ENCODE measurements at places on chromosomes 5 and 9.

GRCh38 chr5:170644501-170644900, 139.0 kb upstream of the GABRP start:
- no peak for DNase-seq

GRCh38 chr9:94933511-94933828, 207.0 kb downstream of the AOPEP start:
- DNase-seq = no peak

GRCh38 chr9:130042406-130042884, 544 bp downstream of the FNBP1 start:
- DNase-seq = no peak

- DNase-seq = no peak
Observed at GRCh38 chr5:179345433-179346321, at the start of gene ADAMTS2. Gene ADAMTS2, minus strand, starts transcription at chr5:179345461. Its CDS starts 133 bp downstream, at chr5:179345328.

DNA sequence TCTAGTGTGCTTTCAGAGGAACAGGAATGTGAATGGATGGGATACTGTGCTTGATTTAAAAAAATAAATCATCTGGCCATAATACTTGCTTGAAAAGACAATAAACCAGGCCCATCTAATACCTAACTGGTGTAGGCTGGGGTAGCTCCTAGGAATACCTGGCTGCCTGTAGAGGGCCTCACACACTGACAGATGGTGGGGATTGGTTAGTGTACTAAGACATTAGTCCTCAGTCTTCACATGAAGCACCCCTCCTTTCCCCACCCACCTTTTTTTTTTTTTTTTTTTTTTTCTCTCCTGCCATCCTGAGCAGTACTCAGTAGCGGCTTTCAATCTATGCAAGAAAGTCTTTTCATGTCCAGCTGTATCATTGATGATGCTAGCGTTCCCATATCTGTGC, 130.5 kb downstream of the ADGRV1 start:
- DNase-seq = no peak

- no peak for DNase-seq
Observed at GRCh38 chr5:135225856-135226560, 173.0 kb downstream of the MACROH2A1 start.

GRCh38 chr9:35618854-35619799, 914 bp upstream of the CD72 start:
- DNase-seq = no peak

DNA sequence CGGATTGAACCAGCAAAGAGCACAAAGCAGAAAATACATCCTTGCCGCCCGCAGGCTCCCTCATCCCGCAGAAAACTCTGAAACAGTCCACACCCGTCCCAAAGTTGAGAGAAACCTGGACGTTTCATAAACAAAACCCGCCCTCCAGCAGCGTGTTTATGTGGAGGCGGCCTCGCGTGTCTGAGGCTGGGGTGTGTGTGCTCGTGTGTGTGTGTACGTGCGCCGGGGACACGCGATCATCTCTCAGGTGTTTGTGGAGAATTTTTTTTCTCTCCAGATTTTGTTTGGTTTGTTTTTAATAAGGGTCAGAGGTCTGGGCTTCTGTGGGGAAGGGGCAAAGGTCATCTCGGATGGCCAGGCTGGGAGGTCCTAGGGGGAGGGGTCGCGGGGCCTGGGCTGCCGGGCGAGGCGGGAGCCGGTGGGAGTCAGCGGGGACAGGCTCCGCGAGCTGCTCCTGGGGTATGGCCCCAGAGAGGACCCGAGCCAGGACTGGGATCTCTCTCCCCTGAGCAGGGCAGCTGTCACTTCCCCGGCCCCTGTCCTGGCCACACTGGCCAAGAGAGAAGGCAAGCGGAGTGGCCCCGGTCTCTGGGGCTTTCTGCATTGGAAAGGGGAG, 206.4 kb downstream of the C9orf50 start:
- no peak for DNase-seq

DNA sequence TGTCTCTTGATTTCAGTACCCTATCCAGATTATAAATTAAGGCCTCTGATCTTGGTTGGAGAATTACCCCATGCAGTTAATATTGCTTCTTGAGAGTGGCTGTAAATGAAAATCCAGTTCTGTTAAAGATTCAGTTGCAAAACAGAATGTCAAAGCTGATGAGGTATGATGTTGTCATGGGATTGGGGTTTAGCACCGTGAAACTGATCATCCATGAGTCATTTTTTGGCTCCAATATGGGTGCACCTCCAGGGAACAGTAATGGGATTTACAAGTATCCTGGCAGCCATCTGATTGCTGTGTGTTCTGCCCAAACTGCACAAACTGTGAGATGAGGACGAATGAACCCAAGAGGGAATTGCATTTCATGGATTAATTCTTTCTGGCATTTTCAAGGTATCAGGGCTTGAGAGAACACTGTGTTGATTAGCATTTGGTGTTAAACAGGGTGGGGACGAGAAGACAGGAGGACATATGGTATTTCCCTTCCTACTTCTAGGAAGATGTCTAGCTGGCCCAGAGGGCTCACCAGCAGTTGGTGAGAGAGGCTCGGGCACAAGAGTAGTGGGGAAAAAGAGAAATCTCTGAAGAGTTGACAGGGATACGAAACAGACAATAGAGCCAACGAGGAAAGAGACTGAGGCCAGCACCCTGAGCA, 214.7 kb downstream of the GAS1 start:
- DNase-seq = no peak
